ENCODE measurements at places on chromosomes 11 and 22.
A peak's percentile ranks its signal among the peaks of the same experiment; 100 is the strongest.

GRCh38 chr11:72309074-72309598 lies 65.2 kb upstream of the PHOX2A start:
- DNase-seq, result no peak

- DNase-seq, result no peak
Measured at GRCh38 chr11:79508461-79508860, 67.6 kb upstream of the TENM4 start.

DNA sequence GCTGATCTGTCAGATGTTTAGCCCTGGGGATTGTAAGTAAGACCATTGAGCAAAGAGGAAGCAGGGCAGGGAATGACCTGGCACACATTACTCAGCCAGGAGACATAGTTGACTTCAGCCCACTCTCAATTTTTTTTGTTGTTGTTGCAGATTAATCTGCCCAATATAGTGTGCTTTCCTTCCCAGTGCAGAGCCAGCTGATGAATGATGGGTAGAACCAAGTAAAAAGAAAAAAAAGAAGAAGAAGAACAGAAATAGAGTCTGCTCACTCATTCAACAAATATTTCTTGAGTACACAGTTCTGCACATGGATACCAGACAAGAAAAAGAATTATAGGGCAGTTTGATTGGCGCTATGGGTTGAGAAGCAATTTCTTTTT lies 292.7 kb downstream of the ETS1 start:
- DNase-seq, result no peak

GRCh38 chr11:34050581-34051348 lies 766 bp upstream of the CAPRIN1 start:
- DNase-seq, result no peak

- peak; percentile 27 for DNase-seq
Measured at GRCh38 chr22:37021710-37022482, 2.4 kb downstream of the MPST start.

DNA sequence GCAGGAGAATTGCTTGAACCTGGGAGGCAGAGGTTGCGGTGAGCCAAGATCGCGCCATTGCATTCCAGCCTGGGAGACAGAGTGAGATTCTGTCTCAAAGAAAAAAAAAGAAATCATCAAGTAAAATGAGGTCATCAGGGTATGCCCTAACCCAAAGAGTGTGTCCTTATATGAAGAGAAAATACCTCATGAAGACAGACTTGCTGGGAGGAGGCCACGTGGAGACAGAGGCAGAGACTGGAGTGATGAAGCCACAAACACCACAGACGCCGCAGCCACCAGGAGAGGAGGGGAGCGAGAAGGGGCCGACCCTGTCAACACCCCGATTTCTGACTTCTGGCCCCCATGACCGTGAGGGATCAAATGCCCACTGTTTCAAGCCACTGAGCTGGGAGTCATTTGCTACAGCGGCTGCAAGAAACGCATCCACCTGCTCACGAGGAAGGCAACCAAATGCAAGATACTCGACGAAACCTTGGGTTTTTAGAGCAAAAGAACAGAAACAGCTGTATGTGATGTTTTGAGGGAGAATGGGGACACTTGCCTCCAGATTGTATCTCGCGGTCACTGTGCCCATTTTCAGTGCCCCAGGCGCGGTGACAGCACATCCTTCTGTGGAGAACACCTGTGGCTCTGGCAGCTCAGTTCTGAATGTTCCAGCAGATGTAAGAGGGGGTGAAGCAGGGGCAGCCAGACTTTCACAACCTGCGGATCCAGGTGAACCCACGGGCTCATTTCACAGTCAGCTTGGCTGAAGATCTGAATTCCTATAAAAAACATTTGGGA lies 1317.2 kb downstream of the TBC1D22A start:
- DNase-seq, result no peak

GRCh38 chr11:6414874-6415328 lies 4.0 kb downstream of the APBB1 start:
- no peak for DNase-seq

- DNase-seq, result no peak
Measured at GRCh38 chr22:37018815-37019308, 385 bp downstream of the TST start.

DNA sequence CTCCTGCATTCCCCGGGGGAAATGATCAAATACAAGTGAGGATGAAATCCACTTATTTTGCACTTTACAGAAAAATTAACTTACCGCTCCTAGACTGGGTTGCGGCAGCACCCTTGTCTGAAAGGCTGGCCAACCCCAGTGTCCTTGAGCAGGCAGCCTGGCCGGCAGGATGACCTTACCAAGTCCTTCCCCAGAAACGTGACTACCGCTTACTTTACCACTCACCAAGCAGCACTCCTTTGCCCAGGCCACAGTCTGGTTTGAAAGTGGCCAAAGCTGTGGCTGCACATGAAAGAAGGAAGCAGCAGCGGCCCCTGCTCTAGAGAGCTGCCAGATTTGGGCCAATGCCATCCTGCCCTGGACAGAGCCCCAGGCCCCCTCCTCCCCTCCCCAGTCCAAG lies 20.3 kb downstream of the MYH9 start:
- no peak for DNase-seq

DNA sequence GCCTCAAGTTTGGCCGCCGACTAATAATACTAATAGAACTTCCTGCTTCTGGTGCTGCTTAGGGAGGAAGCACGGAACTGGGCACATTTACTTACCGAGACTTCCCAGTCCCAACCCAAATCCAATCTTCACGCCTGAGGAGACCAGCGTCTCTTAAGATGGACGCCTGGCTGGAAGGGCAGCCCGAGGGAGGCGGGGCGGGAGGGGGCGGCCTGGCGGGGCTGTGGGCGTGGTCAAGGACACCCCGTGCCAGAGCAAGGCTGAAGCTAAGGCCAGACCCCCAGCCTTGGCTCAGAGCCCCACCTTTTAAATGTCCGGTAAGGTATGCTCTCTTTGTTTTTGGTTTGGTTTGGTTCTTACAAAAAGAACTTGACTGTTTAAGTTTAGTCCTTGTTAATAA lies at the start of gene GDPD4:
Gene GDPD4 (minus strand): TSS at position 177 of the 400 bp plus-strand sequence. CDS start 16,549 bp downstream, outside the sequence.
- DNase-seq, result no peak

GRCh38 chr22:20509344-20510047 lies 2.1 kb downstream of the MED15 start:
- DNase-seq, result no peak

GRCh38 chr11:10645212-10645795 lies 48.3 kb downstream of the IRAG1 start:
- DNase-seq, result no peak

GRCh38 chr11:101511065-101511464 lies 72.7 kb downstream of the TRPC6 start:
- no peak for DNase-seq

- DNase-seq, result no peak
Measured at GRCh38 chr11:68193018-68193417, 20.1 kb downstream of the KMT5B start.

DNA sequence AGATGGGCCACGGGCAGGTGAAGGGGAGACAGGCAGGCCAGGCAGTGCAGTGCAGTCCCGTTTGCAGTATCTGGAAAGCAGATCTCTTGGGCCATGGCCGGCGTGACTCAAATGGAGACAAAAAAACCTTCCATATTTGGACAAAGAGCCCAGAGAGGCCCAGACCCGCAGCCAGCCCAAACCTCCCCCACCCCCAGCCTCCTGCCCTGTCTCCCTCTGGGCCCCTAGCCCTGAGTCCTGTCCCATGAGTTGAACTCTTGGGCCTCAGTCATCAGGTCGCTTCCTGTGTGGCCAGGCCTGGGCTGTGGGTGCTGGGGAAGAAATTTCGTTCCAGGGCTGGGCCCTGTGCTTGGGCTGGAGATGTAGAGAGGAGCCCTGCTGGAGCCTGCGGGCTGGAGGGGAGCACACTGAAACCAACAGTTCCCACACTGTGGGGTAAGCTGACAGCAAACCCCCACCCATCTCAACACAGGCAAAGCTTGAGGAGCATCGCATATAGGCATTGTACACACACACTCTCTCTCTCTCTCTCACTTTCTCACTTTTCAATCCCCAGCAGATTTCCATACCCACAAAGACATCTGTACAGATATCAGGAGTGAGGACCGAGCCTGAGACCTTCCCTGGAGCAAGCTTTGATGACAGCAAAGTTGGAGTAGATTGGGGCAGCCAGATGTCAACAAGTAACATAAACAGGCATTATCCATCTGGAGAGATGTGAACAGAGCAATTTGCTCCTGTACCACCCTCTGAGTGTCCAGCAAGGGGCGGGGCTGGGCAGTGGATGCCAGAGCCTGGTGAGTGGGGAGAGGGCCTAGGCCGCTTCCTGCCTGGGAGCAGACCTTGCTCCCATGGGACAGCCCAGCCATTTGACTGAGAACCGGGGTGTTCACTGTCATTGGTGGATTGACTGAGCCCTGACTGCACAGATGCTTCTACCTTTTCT lies 17.2 kb downstream of the ARHGEF17 start:
- no peak for DNase-seq

DNA sequence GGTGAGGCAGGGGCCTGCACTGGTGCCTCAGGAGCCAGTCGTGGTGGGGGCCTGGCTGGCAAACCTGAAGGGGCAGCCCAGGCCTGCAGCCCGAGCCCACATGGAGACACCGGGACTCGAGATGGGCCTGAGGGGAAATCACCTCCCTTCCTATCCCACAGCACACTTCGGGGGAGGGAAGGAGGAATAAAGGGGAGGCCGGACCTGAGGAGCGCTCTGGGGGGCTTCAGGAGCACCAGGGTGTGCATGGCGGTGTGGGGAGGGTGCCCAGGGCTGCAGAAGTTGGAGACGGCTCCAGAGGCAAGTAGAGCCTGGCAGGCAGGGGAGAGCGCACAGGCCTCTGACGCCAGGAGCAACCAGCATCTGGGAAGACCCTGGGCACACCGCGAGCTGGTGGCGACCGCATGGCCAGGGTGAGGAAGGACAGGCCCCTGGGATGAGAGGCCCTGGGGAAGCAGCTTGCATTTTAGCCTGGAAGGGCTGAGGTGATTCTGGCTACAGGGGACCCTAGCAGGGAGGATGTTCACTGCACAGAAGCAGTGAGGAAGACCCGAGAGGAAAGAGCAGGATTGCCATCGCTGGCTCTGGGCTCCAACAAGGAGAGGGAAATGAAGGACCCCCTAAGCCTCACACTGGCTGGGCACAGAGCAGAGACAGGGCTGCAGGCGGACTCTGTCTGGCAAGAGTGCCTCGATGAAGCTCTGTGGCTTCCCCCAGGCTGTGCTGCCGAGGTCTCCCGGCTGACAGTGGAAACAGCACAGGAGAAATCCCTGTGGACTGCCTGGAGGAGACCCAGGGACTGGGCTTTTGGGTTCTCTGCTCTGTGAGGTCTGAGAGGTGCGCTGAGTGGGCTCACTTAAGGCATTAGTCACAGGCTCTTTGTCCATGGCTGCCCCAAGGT lies 457.7 kb downstream of the BRD1 start:
- DNase-seq, result no peak
